ENCODE measurements at places on chromosomes 6 and 20. TPM values are rescaled to one million over a fixed set of nuclear protein-coding genes. Genes with fewer than 3 reads are reported as not detected.

GRCh38 chr20:24991897-24992486 lies 559 bp downstream of the APMAP start:
- peak; percentile 55 for DNase-seq

- DNase-seq, result no peak
Observed at GRCh38 chr6:38476888-38477287, 162.8 kb downstream of the BTBD9 start.

DNA sequence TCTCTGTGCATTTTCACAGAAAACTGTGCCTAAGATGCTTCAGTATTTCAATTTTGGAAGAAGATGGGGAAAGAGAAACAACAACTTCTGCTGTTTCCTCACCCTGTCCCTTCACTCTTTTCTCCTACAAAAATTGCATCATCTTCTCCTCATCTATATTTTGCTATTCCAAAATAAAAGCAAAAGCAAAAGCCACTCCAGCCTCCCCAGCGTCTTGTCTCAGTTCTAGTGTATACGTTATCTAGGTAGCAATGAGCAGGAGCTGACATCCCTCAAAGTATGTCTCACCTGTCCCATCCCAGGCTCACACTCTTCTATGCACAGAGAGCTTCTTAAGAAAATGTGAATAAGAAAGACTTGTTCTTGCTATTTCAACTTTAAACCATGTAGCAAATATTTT lies 163.8 kb upstream of the TAB2 start:
- no peak for DNase-seq

- DNase-seq, result no peak
Observed at GRCh38 chr6:55882718-55883569, 7.6 kb upstream of the BMP5 start.

The HLA-DQB1 gene
- total RNA-seq, result 2.9 TPM

DNA sequence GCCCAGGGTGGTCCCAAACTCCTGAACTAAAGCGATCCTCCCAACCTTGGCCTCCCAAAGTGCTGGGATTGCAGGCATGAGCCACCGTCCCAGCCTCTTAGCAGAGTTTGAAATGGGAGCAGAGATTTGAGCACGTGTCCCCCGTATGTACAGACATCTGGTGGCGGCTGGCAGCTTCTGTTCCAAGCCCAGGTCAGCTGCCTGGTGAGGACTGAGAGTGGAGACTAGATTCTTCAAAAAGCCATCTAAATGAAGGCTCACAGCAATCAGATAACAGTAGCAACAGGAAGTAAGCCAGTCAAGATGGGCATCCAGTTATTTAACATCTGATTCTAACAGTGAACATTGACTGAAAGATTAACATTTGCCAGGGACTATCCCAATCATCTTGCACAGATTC lies 128.1 kb upstream of the AKAP12 start:
- no peak for DNase-seq

- no peak for DNase-seq
Observed at GRCh38 chr6:95576218-95576997, 927 bp upstream of the MANEA start.

GRCh38 chr6:40695114-40695513 lies 108.0 kb upstream of the LRFN2 start:
- no peak for DNase-seq

The BTN1A1 gene
- not detected for total RNA-seq

DNA sequence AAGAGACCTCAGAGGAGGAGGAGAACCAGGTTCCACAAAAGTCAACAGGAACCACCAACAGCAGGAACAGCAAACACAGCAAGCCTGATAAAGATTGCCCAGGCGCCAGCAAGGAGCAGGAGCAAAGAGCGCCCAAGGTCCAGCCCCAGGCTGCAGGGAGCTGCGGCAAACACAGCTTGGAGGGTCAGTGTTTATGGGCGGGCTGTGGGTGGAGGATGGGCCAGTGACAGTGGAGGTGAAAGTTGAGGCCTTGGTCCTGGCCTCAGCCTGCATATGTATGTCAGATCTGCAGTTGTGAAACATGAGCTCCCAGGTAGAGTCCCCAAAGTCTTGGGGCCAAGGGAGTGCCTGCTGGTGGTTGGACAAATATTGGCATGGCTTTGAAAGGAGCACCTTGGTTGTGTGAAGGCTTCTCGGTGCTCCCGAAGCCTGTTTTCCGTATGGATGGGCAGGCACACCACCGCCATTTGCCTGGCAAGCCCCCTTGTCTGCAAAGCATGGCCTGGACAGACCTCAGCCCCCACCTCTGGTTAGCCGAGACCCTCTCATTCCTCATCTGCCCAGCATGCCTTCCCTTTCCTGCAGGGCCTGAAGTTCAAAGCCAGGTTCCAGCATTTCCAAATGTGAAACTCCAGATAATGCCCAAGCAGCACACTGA lies 2.0 kb upstream of the CAPN11 start:
- DNase-seq, result no peak

GRCh38 chr6:124487623-124488431 lies 474.4 kb upstream of the RNF217 start:
- no peak for DNase-seq

All from Right ventricle myocardium superior (tissue), 1 donor.